Nucleus accumbens (tissue), 56 donors: ENCODE measurements at places on chromosomes 6 and 20.

- DNase-seq = no peak
Measured at GRCh38 chr6:21331235-21331634, 262.3 kb upstream of the SOX4 start.

DNA sequence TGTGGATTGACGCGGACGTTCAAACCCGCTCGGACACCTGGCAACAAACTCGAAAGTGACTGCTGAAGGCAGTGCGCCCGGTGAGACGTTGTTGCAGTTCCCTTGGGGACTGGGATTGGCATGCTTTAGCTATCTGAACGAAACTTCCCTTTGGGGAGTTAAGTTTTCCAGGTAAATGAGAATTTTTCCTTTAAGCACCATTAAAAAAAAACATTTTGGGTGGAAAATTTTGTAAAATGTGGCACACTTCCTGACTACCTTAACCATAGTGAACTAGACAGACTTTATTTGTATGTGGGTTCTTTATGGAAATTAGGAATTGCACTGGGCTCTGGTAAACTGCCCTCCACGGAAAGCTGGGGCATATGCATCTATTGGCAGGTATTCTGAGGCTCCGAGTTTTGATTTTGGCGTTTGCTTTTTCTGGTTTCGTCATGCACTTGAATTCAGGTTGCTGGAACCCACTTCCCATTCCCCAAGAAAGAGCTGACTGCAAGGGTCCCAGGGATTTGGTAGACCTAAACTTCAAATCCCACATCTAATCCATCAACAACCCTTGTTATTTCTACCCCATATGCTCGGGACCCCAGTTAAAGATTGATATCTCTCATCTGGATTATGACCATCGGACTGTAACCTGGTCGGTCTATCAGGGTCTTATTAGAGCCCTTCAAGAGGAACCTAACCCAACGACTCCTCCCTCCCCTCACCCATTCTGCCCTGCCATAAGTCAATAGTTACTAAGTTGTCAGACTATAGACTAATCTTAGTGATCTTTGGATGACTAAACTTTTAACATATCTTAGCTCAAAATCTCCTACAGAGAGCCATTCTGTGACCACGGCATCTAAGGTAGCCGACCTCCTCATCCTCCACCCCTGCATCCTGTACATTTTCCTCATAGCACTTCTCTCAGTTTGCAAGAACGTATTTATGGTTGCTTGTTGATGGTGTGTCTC is 800 bp upstream of the DYNLT1 start:
- no peak for DNase-seq

GRCh38 chr20:62824476-62825332 is 7.9 kb downstream of the COL9A3 start:
- DNase-seq = no peak

DNA sequence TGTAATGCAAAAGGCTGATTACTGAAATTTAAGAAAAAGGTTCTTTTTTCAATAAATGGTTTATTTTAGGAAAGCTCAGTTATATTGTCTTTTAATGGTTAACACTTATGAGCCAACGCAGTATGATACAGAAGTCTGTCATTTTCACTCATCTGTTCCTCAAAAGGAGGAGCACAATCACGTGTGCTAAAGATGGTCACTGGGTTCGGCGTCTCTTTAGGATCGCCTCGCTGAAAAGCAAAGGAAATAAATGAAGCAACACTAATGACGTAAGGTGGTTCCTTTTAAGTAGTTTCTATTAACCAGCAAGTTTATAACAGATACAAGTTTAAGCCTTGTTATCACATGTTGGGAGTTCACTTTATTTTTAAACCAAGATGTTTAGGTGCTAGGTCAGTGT is 125.7 kb downstream of the MAP3K4 start:
- DNase-seq = no peak

DNA sequence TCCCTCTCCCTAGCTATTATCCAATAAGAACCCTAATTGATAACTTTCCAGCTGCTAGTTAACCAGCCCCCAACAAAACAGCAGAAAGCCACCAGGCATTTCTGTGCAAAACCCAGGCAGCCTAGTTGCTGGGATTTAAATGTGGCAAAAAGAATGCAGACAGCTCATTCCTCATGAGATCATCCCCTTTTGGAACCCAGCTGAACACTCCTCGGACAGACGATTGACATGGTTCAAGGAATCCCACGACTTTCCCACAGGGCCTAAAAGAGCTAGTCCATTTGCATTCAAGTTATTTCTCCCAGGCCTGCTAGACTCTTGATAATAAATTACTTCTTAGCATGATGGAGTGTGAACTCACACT is 24.0 kb downstream of the JAG1 start:
- DNase-seq = no peak

DNA sequence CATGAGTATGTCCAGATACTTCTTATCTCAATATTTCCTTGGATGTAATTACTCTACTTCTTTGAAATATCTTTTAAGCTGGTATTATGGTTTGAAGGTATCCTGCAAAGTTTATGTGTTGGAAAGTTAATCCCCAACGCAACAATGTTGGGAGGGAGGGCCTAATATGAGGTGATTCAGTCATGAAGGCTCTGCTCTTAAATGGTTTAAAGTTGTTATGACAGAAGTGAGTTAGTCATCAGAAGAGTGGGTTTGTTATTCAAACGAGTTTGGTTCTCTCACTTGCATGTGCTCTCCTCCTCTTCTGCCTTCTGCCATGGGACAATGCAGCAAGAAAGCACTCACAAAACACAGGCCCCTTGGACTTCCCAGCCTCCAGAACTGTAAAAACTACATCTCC is 176.3 kb downstream of the KCNQ5 start:
- DNase-seq = no peak

DNA sequence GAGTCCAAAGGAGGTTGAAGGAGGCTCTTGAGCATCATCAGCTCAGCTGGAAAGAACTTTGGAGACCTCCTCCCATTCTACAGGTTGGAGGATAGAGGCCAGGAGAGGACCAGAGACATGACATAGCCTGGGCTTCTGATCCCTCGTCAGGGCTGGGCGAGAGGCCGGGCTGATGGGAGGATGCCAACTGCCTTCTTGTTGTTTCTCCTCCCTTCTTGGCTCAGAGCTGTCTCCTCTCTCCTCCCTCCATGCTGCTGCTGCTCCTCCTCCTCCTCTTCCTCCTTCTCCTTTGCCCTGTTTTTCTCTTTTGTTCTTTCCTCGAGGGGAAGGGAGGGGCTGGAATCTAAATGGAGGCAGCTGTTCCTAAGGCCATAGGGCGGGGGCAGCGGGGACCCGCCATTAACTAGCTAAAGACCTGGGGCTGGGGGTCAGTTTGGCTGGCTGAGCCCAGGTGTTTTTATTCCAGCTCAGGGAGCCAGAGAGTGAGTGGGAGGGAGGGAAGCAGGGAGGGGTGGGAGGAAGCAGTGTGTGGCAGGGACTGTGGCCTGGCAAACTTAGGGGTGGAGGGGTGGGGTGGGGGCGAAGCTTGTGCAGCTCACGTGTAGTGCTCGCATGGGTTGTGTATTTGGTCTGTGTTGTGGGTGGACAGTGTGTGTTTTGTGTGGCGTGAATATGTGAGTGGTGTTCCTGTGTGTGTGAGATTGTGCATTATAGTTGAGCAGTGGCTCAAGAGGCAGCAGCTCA is 84.8 kb downstream of the CD40 start:
- DNase-seq = no peak

DNA sequence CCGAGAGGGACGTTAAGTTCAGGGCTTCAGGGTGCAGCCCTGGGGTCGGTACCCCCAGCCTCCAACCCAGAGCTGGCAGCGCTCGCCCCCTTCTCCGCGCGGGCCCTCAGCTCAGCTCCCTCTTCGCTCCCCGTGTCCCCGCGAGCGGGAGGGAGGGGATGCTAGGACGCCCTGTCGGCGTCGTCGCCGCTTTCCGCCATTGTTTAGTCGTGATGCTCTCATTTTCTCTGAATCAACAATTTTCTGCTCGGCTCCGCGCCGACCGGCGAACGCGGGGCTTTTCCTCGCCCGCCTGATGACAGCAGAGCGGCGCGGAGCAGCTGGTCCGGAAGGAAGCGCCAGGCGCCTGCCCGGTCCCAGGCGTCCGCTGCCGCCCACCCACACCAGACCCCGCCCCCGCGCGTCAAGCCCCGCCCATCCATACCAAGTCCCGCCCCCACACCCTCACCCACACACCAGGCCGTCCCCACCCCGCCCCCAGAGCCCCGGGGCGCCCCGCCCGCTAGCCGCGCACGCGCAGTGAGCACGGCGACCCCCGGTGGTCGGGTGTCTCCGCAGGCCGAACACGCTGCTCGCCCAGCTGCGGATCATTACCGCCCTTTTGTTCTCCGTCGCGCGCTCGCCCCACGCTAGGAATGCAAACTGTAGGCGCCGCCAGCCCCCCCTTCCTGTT is 50.1 kb upstream of the SLC32A1 start:
- peak; percentile 66 for DNase-seq

GRCh38 chr20:44495802-44496481 is 20.3 kb downstream of the TTPAL start:
- DNase-seq = no peak

GRCh38 chr6:36227379-36228228 is 31.1 kb downstream of the BRPF3 start:
- no peak for DNase-seq

DNA sequence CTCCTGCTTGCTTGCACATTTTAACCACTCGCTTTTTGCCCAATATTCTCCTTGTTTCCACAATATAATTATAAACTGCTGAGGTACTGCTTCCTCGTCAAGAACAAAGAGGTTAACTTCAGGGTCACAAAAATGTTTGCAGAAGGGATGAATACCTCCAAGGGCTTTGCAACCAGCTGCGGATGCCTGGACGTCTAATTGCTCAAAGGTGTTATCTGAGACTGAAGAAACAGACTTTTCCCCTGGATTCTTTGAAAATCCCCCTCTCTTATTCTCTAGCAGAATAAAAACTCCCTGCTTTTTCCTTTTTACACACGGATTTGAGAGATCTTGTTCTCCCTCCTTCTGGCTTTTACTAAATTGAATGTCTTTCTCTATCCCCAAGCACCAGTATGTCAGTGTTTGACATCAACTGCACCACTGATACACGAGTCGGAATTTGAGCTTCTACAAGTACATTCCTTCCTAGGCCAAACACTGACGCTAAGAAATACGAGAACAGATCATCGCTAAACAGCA is 336 bp upstream of the SMPDL3A start:
- DNase-seq = no peak

GRCh38 chr6:115634887-115635286 is 425.8 kb downstream of the FRK start:
- no peak for DNase-seq

DNA sequence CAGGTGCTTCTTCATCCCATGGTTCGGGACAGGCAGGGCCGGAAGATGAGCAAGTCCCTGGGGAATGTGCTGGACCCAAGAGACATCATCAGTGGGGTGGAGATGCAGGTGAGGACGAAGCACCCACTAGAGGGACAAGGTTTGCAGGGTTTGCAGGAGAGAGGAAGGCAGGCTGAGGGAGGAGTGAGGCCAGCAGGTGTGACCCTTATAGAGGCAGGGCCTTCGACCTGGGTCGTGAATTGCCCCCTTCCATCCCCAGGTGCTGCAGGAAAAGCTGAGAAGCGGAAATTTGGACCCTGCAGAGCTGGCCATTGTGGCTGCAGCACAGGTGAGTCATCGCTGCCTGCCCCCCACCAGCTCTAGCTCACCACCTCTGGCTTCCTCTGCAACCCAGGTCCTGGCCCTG is 8.4 kb downstream of the VARS2 start:
- no peak for DNase-seq

DNA sequence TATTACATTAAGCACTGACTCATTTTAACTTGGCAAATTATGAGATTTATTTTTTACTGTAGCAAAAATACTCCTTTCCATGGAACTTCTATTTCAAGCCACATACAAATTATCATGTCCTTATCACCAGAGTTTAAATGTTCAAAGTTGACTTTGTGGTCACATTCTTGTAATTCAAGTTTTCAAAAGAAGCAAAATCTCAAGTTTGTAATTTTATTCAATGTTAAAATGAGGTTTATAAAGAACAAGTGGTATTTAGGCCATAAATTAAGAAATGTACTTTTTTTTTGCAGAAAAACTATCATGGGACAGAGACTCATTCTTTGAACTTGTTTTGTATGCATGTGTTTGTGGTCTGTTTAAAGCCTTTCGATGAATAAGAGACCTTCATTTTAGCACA is 811.5 kb downstream of the TENT5A start:
- DNase-seq = no peak

GRCh38 chr6:16092990-16093389 is 35.9 kb upstream of the MYLIP start:
- DNase-seq = no peak

DNA sequence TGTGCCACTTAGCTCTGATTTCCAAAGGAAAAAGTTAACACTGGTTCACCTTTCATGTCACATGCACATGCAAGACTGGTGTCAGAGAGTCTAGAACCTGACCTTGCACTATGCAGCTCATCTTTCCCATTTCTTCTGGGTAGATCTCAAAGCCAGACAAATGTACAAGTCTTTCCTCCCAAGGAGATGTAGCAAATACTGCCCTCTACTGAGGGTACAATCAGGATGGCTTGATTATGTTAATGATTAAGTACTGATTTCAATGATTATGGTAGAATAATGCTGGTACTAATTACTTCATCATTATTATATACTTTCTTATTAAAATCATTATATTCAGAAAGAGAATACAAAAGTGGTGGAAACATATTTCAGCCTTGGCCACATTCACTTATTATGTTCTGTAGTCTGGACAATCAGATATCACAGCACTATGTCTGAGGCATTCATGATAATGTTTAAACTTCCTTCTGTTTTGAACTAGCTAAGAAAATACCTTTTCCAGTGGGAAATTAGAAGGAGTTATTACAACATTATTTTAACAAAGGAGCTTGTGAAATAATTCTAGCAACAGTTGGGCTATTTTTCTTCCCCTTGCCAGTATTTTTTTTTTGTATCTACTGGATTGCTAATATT is 68.5 kb upstream of the FOXO3 start:
- DNase-seq = no peak

DNA sequence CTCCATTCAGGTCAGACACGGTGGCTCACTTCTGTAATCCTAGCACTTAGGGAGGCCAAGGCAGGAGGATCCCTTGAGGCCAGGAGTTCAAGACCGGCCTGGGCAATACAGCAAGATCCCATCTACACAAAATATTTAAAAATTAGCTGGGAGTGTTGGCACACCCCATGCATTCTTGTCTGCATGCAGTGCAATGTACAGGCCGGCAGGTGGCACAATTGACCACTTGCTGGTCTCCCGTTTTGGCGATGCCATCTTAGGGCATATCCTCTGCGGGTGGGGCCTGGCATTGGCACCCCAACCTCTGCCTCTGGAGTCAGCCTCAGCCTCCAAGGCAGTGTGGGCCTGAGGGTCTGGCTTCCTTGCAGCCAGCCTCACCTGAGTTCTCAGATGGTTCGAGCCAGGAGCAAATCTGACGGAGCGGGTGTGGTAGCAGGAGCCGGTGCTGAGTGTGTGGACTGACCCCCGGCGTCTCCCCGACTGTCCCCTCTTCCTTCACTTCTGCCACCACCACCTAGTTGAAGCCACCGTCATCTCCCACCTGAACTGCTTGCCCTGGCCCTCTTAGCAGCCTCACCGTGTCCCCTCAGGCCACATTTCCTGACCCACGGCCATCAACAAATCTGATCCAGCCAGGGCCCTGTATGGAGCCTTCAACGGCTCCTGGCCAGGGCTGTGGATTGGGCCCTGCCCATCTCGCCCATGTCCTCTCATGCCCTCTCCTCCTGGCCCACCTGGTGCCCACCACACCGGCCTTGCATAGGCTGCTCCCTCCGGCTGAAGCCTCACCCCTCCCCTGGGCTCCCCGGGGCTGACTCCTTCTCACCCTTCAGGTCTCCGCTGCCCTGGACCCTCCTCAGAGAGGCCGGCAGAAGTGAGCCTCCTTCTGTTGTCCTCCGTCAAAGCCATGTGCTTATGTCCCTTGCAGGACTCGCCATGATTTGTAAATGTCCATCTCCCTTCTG is 44.0 kb downstream of the EFCAB8 start:
- DNase-seq = peak; percentile 23
